ENCODE measurements at places on chromosomes 4 and X. TPM values are rescaled to one million over a fixed set of nuclear protein-coding genes. Genes with fewer than 3 reads are reported as not detected.

- DNase-seq: no peak
- H3K4me1 ChIP-seq: no peaks in the 10 kb centered on the region
- H3K27ac ChIP-seq: no peak overlapping the region
These were observed 493.8 kb downstream of the FAT4 start for GRCh38 chr4:125808570-125808969.

DNA sequence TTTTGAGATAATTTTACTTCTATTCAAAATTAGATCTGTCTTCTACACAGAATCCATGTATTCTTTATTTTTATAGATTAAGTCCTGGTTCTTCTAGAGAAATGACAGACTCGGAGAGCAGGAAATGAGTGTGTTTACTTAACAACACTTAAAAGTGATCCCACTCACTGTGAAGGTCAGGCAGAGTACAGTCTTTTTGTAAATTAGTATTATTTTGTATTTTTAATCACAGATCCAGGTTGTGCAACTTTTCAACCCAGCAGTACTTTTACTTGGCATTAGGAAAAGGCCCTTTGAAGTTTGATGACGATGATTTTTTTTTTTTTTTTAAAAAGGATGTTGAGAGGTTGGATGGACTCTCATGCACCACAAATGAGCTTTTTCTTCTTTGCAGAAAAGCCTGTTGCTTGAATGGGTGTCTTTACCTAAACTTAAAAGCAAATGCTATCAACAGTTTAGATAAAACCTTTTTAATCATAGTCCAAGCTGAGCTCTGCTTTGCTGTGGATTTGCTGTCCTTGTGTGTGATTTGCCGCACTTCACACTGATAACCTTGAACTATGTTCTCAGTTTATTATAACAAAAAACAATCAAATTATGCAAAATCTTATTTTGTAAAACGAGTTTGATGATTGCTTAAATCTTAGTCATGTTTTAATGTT, 114.1 kb downstream of the MXRA5 start:
- no peaks in the 10 kb centered on the region for H3K4me1 ChIP-seq
- no peaks in the 10 kb centered on the region for H3K27me3 ChIP-seq
- H3K36me3 ChIP-seq: no peaks in the 10 kb centered on the region
- no peak overlapping the region for H3K27ac ChIP-seq

GRCh38 chr4:60683973-60684372, 516.2 kb upstream of the ADGRL3 start:
- peak overlapping the region; percentile 70 for H3K27ac ChIP-seq
- DNase-seq: peak; percentile 70
- no peaks in the 10 kb centered on the region for H3K36me3 ChIP-seq
- H3K4me1 ChIP-seq: peaks cover 9% of the 10 kb centered on the region
- H3K27me3 ChIP-seq: no peaks in the 10 kb centered on the region

GRCh38 chr4:8334786-8335460, 65.4 kb downstream of the HTRA3 start:
- no peak overlapping the region for H3K4me3 ChIP-seq
- H3K27ac ChIP-seq: no peak overlapping the region
- H3K36me3 ChIP-seq: no peaks in the 10 kb centered on the region
- DNase-seq: peak; percentile 27

DNA sequence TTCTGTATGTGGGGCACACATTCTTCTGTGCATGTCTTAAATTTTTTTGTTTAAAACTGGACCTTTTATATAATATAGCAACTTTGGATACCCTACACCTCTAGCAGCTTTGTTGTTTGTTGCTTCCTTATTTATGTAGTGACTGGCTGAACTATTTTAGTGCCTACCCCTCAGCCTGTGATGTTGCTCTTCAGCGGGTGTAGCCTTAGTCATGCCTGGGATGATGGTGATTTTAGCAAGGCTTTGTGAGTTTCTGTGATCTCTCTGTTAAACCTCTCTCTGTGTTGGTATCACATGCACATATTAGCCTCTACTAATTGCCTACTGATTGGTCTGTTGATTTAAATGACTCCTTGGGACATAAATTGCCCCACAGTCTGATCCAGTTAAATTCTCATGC, 22.8 kb downstream of the USP9X start:
- H3K4me3 ChIP-seq: no peak overlapping the region
- no peaks in the 10 kb centered on the region for H3K36me3 ChIP-seq
- no peaks in the 10 kb centered on the region for H3K27me3 ChIP-seq

DNA sequence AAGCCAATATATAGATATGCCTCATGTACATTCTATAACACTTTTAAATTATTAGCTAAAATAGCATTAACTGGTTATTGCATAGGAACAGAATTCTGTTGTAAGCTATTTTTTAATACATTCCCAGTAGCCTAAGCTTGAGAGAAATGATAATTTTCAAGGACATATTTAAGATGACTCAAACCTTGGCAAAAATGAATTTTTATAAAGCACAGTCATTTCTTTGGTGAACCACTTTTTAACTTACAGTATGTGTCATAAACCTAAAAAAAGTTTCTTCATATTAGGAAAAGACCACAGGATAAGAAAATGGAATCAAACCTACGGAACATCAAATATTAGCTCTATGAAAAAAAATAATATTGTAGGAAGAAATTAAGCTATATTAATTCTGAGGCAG, 986.3 kb downstream of the STIM2 start:
- H3K4me1 ChIP-seq: no peaks in the 10 kb centered on the region
- no peaks in the 10 kb centered on the region for H3K36me3 ChIP-seq
- H3K27me3 ChIP-seq: no peaks in the 10 kb centered on the region
- DNase-seq: no peak
- H3K4me3 ChIP-seq: no peak overlapping the region
- no peak overlapping the region for H3K27ac ChIP-seq

- no peaks in the 10 kb centered on the region for H3K27me3 ChIP-seq
- H3K4me3 ChIP-seq: no peak overlapping the region
- H3K27ac ChIP-seq: no peak overlapping the region
- H3K36me3 ChIP-seq: no peaks in the 10 kb centered on the region
- no peak for DNase-seq
- peaks cover under 1% of the 10 kb centered on the region for H3K4me1 ChIP-seq
These were observed 32.2 kb downstream of the EDNRA start for GRCh38 chr4:147513091-147513490.

DNA sequence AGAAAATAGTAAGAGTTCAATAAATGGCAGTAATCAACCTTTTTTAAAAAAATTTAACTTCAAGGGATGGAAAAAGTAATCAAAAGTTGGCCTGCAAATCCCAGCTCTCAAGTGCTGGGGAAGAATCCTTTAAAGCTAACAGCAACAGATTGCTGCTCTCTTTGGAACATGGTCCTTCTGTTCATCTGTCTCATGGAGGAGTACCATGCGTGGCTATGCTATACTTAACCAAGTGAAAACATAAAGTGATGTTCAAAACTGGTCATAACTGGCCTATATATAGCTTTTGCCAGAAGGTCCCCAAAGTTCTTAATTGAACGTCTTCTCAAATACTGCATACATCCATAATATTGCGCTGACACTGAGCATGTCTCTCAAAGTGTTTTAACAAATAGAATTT, 154.4 kb downstream of the GABRB1 start:
- H3K4me1 ChIP-seq: no peaks in the 10 kb centered on the region
- no peaks in the 10 kb centered on the region for H3K36me3 ChIP-seq
- H3K27ac ChIP-seq: no peak overlapping the region
- H3K27me3 ChIP-seq: no peaks in the 10 kb centered on the region
- H3K4me3 ChIP-seq: no peak overlapping the region

- no peaks in the 10 kb centered on the region for H3K27me3 ChIP-seq
- no peaks in the 10 kb centered on the region for H3K36me3 ChIP-seq
- H3K27ac ChIP-seq: no peak overlapping the region
- H3K4me1 ChIP-seq: no peaks in the 10 kb centered on the region
- no peak overlapping the region for H3K4me3 ChIP-seq
These were observed 54.5 kb upstream of the HPSE start for GRCh38 chr4:83389037-83389720.

GRCh38 chr4:139934057-139934707, 219.8 kb downstream of the MAML3 start:
- H3K4me1 ChIP-seq: no peaks in the 10 kb centered on the region
- no peak overlapping the region for H3K4me3 ChIP-seq
- H3K27ac ChIP-seq: no peak overlapping the region
- DNase-seq: no peak

- H3K27ac ChIP-seq: no peak overlapping the region
- H3K4me3 ChIP-seq: no peak overlapping the region
These were observed 395.9 kb downstream of the GPAT3 start for GRCh38 chr4:83931659-83932438.

- no peaks in the 10 kb centered on the region for H3K27me3 ChIP-seq
- H3K27ac ChIP-seq: no peak overlapping the region
- DNase-seq: no peak
- no peaks in the 10 kb centered on the region for H3K4me1 ChIP-seq
These were observed 155.8 kb downstream of the ARAP2 start for GRCh38 chr4:36088542-36088941.

DNA sequence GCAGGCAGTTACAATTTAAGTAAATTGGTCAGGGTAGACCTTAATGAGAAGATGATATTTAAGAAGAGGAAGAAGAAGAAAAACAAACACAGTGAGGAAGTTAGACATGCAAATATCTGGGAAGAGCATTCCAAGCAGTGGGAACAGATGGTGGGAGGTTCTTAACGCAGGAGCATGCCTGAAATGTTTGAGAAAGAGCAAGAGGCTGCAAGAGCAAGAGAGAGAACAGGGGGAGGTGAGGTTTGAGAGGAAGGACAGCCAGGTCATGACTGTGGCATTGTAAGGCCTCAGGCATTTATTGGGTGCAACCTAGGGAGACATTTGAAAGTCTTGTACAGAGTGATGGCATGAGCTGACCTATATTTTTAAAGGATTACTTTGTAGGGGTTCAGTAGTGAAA, 136.0 kb downstream of the UGT8 start:
- no peak overlapping the region for H3K27ac ChIP-seq
- H3K27me3 ChIP-seq: no peaks in the 10 kb centered on the region
- no peak for DNase-seq
- H3K4me3 ChIP-seq: no peak overlapping the region

GRCh38 chr4:79209822-79210635, 115.8 kb downstream of the NAA11 start:
- no peak for DNase-seq
- no peak overlapping the region for H3K4me3 ChIP-seq
- no peaks in the 10 kb centered on the region for H3K4me1 ChIP-seq
- H3K27me3 ChIP-seq: no peaks in the 10 kb centered on the region

DNA sequence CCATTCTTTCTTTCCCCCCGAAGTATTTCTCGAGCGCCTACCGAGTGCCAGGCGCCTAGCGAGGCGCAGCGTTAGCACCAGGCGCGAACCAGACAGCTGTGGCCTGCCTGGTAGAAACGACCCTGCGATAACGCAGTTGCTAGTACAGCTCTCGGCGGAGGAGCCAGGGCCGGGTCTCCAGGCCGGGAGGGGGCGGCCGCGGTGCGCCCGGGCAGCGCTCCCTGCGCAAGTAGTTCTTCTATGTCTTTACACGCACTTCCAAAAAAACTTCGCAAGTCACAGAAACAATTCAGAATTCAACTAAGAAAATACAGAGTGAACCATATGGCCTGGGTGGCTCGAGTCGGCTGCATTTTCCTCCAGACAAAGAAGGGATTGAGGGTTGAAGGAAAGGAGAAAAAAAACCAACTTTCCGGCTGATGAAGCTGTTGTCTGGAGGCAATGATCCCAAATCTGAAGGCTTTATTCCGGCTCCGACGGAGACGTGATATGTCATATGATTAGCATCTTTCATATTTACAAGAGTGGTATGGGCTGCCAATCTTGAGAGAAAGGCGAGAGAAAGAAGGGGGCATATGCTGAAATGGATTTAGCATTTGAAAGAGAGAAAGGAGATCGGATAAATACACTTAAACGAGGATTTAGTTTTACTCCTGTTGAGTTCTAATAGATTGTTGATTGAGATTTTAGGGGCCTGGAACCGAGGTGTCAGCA, 7.2 kb upstream of the NEUROG2 start:
- peaks cover 42% of the 10 kb centered on the region for H3K27me3 ChIP-seq
- H3K4me1 ChIP-seq: no peaks in the 10 kb centered on the region
- H3K36me3 ChIP-seq: no peaks in the 10 kb centered on the region
- H3K4me3 ChIP-seq: peak overlapping the region; percentile 46
- H3K27ac ChIP-seq: no peak overlapping the region

GRCh38 chr4:174318829-174319764, 35.4 kb downstream of the CEP44 start:
- H3K27ac ChIP-seq: no peak overlapping the region
- H3K4me1 ChIP-seq: no peaks in the 10 kb centered on the region
- H3K4me3 ChIP-seq: no peak overlapping the region
- no peaks in the 10 kb centered on the region for H3K27me3 ChIP-seq
- peaks cover 5% of the 10 kb centered on the region for H3K36me3 ChIP-seq

GRCh38 chr4:2352171-2352570, 66.3 kb downstream of the ZFYVE28 start:
- no peak for DNase-seq
- H3K27me3 ChIP-seq: no peaks in the 10 kb centered on the region
- no peaks in the 10 kb centered on the region for H3K4me1 ChIP-seq
- H3K36me3 ChIP-seq: no peaks in the 10 kb centered on the region
- H3K4me3 ChIP-seq: no peak overlapping the region

DNA sequence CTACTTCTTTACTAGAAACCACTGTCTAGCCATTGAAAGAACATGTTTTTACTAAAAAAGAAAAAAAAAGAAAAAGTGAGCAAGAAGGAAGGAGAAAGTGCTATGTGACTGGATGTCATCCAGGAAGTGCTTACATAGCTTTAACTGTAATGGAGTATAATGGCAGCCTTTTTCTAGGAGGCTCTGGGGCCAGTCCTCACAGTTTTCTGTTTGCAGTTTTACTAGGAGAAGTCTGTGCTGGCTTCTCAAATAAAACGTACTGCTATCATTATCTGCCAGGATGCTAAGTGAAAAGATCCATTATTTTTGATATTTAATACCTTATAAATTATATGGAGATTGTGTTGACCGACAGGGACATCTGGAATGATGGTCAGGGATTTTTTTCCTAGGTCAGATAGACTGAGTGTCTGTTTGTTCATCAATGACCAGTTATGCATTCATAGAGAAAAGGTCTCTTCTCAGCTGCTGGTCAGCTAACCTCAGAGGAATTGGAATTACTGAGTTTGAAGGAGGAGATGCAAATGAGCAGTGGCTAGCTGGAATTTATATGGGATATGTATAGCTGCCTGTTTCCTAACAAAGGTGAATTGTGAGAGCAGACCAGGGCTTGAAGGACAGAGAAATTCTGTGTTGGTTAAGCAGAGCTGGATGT, 21.7 kb downstream of the LPAR4 start:
- no peak overlapping the region for H3K4me3 ChIP-seq

DNA sequence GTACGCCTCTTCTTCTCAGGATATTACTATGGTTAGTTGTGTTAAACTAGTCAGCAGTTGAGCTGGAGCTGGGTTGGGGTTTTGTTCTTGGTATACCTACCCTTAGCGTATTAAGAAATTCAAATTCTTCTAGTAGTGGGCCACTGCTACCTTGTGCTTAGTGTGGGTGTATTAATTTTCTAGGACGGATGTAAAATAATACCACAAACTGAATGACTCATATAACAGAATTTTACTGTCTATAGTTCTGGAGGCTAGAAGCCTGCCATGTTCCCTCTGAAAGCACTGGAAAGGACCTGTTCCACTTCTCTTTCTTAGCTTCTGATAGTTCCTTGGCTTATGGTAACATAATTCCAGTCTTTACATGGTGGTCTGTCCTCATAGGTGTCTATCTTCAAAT, 1274.7 kb downstream of the ADGRL3 start:
- no peak overlapping the region for H3K4me3 ChIP-seq
- no peaks in the 10 kb centered on the region for H3K4me1 ChIP-seq
- no peaks in the 10 kb centered on the region for H3K27me3 ChIP-seq
- H3K36me3 ChIP-seq: no peaks in the 10 kb centered on the region

Gene TMEM31
- total RNA-seq: not detected

Gene SSX4B
- not detected for total RNA-seq

Gene HELT
- not detected for total RNA-seq

Gene GLRB
- total RNA-seq: 8.4 TPM

Gene ZMAT1
- total RNA-seq: 0.96 TPM

Gene FIP1L1
- 20.4 TPM for total RNA-seq

Measured in ascending aorta (tissue), 2 donors.